NCI-H1930 (cell line): ENCODE measurements at places on chromosomes 12 and 14.

- no peak for DNase-seq
Observed at GRCh38 chr14:66824251-66824650, 316.3 kb downstream of the GPHN start.

DNA sequence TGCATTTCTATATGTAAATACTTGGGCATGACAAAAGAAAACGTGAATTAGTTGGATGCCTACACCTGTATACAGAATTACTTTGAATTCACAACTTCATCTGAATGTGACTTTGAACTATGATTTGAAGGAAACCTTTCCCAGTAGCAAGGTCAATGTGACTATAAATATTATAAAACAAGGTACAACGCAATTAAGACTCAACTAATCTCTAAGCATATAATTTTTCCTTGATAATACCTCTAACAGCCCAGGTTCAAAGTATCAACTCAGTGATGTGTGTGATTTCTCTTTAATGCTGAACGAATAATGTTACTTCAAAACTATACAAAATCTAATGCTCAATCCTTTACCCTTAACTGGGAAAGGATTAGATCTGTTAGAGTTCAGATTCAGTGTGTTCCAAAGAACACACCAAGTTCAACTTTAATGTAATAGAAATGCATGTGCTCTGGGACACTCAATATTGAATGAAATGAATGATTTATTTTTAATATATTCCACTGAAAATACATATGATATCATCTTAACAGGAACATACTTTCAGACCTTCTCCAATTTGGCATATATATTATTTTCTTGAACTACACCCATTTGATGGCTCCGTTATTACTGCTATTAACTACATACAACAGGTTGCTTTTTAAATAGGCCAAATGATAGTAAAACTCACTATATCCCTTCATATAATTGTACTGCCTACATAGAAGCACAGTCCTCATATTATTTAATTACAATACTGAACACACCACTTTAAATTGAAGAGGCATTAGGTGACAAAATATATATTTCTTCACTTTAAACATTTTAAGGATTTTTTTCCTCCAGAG is 40.1 kb upstream of the MTERF2 start:
- DNase-seq, result no peak

- no peak for DNase-seq
Observed at GRCh38 chr12:92404259-92404894, 258.7 kb upstream of the BTG1 start.

GRCh38 chr12:58079806-58080205 is 138.4 kb downstream of the ATP23 start:
- no peak for DNase-seq

- no peak for DNase-seq
Observed at GRCh38 chr12:96402061-96402460, 1.8 kb upstream of the CDK17 start.

- DNase-seq, result no peak
Observed at GRCh38 chr14:104517867-104518266, 61.7 kb upstream of the C14orf180 start.
